ENCODE measurements at places on chromosomes 4 and X. TPM values are rescaled to one million over a fixed set of nuclear protein-coding genes. Genes with fewer than 3 reads are reported as not detected.

DNA sequence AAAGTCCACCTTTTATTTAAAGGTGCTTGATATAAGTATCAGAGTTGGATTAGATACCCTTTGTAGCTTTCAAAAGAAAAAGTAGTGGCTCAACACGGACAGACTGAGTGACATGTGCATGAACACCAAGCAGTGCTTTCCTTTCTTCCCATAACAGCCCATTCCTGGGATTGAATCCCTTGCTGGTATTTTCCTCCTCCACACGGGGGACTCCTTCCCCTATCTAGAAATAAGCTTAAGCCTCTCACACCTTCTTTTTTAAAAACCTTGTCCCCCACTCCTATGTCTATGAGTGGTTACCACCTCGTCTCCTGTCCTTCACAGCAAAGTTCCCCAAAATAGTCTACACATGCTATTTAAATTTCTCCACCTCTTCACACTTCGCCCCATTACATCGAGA lies 5.1 kb downstream of the AP1S2 start:
- no peaks in the 10 kb centered on the region for H3K27me3 ChIP-seq
- DNase-seq: no peak
- H3K36me3 ChIP-seq: peaks cover 4% of the 10 kb centered on the region
- H3K4me1 ChIP-seq: peaks cover 4% of the 10 kb centered on the region
- no peak overlapping the region for H3K4me3 ChIP-seq
- no peak overlapping the region for H3K27ac ChIP-seq

DNA sequence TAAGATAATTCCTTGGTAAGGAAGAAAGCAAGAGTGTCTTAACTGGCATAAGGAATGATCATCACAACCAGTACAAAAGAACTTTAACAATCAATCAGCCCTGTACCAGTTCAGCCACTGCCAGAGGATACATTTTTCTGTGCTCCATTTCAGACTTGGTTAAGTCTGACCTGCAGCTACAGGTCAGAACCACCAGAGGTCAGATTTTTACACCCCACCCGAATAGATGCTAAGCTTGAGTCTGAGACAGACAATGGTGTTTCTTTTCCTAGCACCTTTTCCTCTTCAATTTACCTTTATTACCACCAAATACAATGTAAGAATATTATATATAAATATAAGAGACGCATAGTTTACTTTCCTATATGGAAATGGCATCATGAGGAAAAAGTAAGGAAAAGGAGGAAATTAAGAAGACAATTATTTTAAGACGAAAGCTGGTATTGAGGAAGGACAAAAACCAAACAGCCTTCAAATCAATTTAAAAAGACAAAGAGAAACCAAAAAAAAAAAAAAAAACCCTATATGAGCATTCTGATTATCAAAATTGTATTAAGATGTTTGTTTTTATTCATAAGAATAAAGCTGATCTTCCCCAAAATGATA lies 215.3 kb upstream of the TTC29 start:
- no peak overlapping the region for H3K4me3 ChIP-seq
- H3K4me1 ChIP-seq: no peaks in the 10 kb centered on the region
- H3K36me3 ChIP-seq: no peaks in the 10 kb centered on the region
- H3K27ac ChIP-seq: no peak overlapping the region

DNA sequence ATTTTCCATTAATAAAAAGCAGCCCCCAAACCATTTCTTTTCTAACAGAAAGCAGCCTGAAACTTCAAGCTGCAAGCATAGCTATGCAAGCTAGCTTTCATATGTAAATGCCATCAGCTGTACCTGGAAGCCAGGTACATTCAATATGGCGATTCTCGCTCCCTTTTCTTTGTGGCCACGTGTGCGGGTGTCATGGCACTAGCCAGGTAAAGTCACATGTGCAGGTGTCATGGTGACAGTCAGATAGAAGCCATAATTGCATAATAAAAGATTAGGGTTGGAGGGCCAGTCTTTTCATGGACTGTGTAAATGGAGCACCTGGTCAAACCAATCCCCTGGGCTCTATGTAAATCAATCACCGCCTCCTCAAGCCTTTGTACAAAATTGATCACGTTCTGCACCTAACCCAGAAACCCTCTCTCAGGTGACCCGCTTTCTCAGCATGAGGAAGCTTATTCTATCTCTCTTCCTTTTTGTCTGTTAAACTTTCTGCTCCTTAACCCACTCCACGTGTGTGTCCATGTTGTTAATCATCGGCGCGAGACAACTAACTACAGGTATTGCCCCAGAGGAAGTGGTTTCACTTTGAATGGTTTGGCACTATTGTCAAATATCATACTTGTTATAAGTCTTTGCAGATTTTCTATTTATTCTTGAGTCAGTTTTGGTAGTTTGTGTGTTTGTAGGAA lies 18.0 kb upstream of the RHOXF2 start:
- no peak for DNase-seq
- H3K27ac ChIP-seq: no peak overlapping the region
- no peak overlapping the region for H3K4me3 ChIP-seq
- H3K4me1 ChIP-seq: peaks cover 9% of the 10 kb centered on the region

GRCh38 chr4:21248331-21248730 lies 548.1 kb downstream of the PACRGL start:
- no peak overlapping the region for H3K4me3 ChIP-seq
- H3K4me1 ChIP-seq: no peaks in the 10 kb centered on the region
- no peaks in the 10 kb centered on the region for H3K27me3 ChIP-seq

- peaks cover 12% of the 10 kb centered on the region for H3K4me1 ChIP-seq
- no peak overlapping the region for H3K4me3 ChIP-seq
- H3K27me3 ChIP-seq: no peaks in the 10 kb centered on the region
- no peak for DNase-seq
- no peak overlapping the region for H3K27ac ChIP-seq
- peaks cover 5% of the 10 kb centered on the region for H3K36me3 ChIP-seq
Observed at GRCh38 chrX:130125091-130125874, 15.0 kb upstream of the ELF4 start.

GRCh38 chr4:3873408-3874027 lies 107.3 kb downstream of the ADRA2C start:
- H3K4me1 ChIP-seq: peaks cover 28% of the 10 kb centered on the region
- H3K36me3 ChIP-seq: no peaks in the 10 kb centered on the region
- peaks cover 78% of the 10 kb centered on the region for H3K27me3 ChIP-seq

GRCh38 chrX:2819345-2820135 lies 9.2 kb upstream of the GYG2 start:
- H3K4me1 ChIP-seq: no peaks in the 10 kb centered on the region
- no peak overlapping the region for H3K4me3 ChIP-seq
- DNase-seq: no peak
- H3K27me3 ChIP-seq: no peaks in the 10 kb centered on the region
- H3K36me3 ChIP-seq: no peaks in the 10 kb centered on the region
- no peak overlapping the region for H3K27ac ChIP-seq

GRCh38 chr4:33878710-33879109 lies 2365.6 kb downstream of the ARAP2 start:
- no peaks in the 10 kb centered on the region for H3K27me3 ChIP-seq
- H3K27ac ChIP-seq: no peak overlapping the region
- no peaks in the 10 kb centered on the region for H3K4me1 ChIP-seq
- H3K36me3 ChIP-seq: no peaks in the 10 kb centered on the region
- H3K4me3 ChIP-seq: no peak overlapping the region
- no peak for DNase-seq

DNA sequence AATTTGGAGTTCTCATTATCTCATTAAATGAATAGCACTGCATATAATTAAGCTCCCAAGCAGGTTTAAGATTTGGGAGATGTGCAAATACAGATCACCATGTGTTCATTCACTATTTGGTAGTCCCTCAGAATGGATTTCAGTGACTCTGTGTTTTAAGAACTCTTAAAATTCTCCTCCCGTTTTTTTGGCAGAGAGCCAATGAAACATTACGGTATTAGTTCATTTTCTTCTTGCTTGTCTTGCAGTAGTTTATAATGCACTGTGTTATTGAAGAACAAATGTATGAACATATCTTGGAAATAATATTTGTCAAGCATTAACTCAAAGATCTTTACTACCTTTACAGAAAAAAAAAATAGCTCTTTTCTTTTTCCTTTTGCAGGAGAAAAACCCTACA lies 32.7 kb downstream of the KLF3 start:
- no peak overlapping the region for H3K4me3 ChIP-seq
- H3K27ac ChIP-seq: no peak overlapping the region
- H3K27me3 ChIP-seq: no peaks in the 10 kb centered on the region
- DNase-seq: no peak
- no peaks in the 10 kb centered on the region for H3K4me1 ChIP-seq

DNA sequence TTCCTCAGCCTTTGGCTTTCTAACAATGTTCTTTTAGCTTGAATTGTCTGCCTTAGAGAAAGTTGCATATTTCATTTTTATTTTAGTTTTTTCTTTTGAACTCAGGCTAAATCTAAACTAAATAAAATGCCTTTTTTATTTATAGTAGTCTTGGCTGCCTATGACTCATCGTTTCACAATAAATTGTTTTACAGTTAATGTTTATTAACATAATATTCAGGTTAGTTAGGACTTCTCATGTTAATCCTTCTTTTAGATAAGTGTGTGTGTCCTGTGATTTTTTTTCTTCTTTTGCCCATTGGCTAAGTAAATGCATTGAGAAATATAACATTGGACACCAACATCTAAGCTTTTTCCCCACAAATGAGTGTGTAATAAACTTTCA lies 1.6 kb downstream of the RP2 start:
- H3K36me3 ChIP-seq: no peaks in the 10 kb centered on the region
- peak overlapping the region; percentile 92 for H3K27ac ChIP-seq
- H3K4me1 ChIP-seq: peaks cover 10% of the 10 kb centered on the region
- no peaks in the 10 kb centered on the region for H3K27me3 ChIP-seq
- no peak for DNase-seq

GRCh38 chr4:6452116-6452896 lies 20.1 kb downstream of the PPP2R2C start:
- H3K27me3 ChIP-seq: no peaks in the 10 kb centered on the region
- no peaks in the 10 kb centered on the region for H3K36me3 ChIP-seq
- no peak overlapping the region for H3K27ac ChIP-seq
- H3K4me1 ChIP-seq: no peaks in the 10 kb centered on the region
- DNase-seq: no peak

- no peaks in the 10 kb centered on the region for H3K36me3 ChIP-seq
- H3K4me1 ChIP-seq: peaks cover 21% of the 10 kb centered on the region
- DNase-seq: no peak
- no peak overlapping the region for H3K4me3 ChIP-seq
Observed at GRCh38 chrX:53318766-53319353, 37.5 kb upstream of the IQSEC2 start.

DNA sequence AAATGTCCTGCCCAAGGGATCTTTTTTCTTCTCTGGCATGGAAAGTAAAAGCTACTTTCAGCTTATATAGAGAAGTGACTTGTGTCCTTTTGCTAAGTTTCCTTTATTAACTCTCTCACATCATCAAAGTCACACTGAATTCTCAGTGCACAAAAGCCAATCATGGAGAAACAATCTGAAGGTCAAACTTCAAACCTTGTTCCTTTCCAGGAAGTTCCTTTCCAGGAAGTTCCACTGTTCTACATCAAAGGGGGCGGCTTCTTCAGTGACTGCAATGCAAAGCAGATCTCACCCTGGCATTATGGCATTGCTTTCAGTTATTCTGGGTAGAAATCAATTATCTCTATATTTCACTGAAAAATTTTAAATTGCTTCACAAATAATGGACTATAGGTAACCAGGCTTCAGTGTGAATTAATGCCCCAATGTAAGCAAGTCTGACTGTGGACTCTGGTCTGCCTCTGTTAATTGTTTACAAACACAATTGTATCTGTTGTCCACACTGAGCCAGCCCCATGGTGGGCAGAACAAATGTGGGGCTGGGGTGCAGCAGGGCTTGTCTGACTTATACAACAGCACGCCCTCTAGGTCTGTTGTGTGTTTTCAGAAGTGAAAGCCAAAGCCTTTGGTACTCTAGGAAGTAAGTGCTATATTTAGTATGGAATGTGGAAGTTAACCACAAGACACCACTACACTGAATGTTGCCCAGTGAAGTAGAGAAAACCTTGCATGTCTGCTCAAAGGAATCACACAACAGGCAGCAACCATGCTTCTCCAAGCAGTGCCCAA lies 98.8 kb downstream of the CDS1 start:
- no peak overlapping the region for H3K27ac ChIP-seq
- no peaks in the 10 kb centered on the region for H3K27me3 ChIP-seq
- H3K36me3 ChIP-seq: no peaks in the 10 kb centered on the region
- no peaks in the 10 kb centered on the region for H3K4me1 ChIP-seq

GRCh38 chr4:165628572-165628971 lies 244.5 kb upstream of the TLL1 start:
- no peak overlapping the region for H3K27ac ChIP-seq
- H3K27me3 ChIP-seq: no peaks in the 10 kb centered on the region
- H3K36me3 ChIP-seq: no peaks in the 10 kb centered on the region
- H3K4me3 ChIP-seq: no peak overlapping the region
- no peaks in the 10 kb centered on the region for H3K4me1 ChIP-seq

Gene CLDN22
- not detected for total RNA-seq

Gene PPBP
- 16.8 TPM for total RNA-seq

Gene GASK1B
- 2.0 TPM for total RNA-seq

Gene F8A3
- total RNA-seq: 7.1 TPM

Gene CNOT6L
- total RNA-seq: 237 TPM

Gene ACSL4
- 28.4 TPM for total RNA-seq

Gene GATA1
- 0.49 TPM for total RNA-seq

Gene LNX1
- total RNA-seq: not detected

Gene EGFL6
- not detected for total RNA-seq

All from natural killer cell (primary cell).